Upper lobe of right lung (tissue), 1 donor: ENCODE measurements at places on chromosomes 5 and 9.

- no peak for DNase-seq
These were observed 260.1 kb upstream of the RGMB start for GRCh38 chr5:98513380-98513779.

- DNase-seq = no peak
These were observed 27.2 kb downstream of the C9orf152 start for GRCh38 chr9:110180511-110181434.

DNA sequence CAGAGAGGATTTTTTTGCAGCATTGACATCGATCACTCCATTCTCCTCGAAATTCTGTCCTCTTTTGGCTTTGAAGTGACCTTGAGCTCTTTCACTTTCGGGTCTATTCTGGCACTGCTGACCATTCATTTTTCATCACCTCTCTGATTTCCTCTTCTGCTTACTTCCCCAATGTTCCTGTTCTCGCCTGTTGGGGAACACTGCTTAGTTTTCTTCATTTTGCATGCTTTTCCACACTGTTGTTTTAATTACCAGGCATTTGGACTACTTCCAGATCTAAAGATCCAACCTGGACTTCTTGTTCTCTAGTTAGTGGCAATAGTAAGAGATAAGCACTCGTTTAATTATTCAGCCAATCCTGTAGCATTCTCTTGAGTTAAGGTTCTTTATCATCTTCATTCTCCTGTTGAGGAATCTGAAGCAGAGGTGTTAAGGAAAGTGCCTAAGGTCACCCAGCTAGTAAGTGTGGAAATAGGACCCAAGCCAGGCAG lies 53.4 kb downstream of the MAN2A1 start:
- DNase-seq = no peak

- DNase-seq = no peak
These were observed 31.8 kb downstream of the SLC9A3 start for GRCh38 chr5:492314-492893.

DNA sequence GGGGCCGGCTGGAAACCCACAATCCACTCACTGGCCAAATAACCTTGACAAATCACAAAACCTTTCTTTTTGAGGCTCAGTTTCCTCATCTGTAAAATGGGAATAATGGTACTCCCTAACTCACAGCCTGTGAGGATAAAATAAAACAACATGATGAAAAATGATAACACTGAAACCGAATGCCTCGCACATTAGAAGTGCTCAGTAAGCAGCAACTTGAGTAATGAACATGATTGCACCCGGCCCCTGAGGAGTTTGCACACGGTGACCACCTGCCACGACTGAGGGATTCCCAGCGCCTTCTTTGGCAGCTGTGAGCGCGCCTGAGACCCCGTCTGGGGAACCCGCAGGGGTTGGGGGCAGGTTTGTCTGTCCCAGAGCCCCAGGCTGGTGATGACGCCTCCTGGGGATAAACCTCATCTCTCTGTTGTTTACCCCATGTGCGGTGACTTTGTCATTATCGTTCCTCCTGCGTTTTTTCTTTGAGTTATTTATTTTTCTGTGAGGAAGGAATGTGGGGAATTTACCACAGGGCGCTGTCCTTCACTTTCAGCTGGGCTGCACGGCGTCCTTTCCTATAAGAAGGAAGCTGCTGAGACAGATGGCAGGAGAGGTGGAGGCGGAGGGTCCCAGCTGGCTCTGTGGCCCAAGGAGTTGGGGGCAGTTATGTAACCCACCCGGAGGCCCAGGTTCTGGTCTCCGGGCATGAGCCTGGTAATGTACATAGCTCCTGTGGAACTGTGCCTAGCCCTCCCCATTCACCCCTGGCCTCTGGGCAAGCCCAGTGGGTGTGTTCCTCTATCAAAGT lies 3.0 kb upstream of the SYNPO start:
- no peak for DNase-seq

GRCh38 chr9:112046181-112046580 lies 128.9 kb downstream of the SUSD1 start:
- no peak for DNase-seq

DNA sequence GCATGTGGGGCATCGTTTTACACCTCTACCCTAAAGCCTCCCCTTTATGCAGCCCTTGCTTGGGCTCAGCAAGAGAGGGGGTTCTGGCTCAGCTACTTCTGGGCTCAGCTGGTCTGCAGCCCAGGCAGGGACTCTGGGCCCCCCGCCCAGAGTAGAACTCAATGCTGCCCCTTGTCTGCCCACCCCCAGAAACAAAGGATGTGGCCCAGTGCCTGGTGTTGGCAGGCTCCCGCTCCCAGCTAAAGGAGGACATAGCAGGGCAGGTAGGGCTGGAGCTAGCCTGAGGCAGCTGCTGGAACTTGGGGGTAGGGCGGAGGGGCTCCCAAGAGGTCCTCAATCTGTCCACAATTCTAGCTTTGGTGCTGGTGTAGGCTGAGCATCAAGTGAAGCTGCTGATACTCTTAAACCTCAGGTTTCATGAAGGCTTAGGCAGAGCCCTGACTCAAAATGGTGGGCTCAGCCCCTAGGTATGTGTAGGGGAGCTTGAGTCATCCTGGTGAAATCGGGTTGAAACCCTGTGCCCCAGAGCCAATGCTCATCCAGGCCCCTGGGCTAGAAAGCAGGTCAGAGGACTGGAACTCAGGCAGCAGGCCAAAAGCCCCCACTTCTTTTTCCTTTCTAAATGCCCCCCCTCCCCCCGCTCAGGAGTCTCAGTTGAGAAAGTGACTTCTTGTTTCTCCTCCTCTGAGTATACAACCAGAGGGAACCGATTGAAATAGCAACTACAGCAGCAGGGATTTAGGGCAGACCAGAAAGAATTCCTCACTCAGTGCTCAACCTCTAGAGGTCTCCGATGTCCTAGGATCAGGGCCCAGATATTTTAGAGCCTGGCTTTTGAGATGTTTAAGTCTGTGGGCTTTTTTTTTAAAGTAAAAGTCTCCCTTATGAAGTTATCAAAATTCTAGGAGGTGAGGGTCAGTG lies 11.4 kb downstream of the PSD2 start:
- peak; percentile 47 for DNase-seq

- no peak for DNase-seq
These were observed 204.9 kb downstream of the CHSY3 start for GRCh38 chr5:130109152-130109551.
